Iris pigment epithelial cell (primary cell): ENCODE measurements at places on chromosomes 13 and 19.
A peak's percentile ranks its signal among the peaks of the same experiment; 100 is the strongest.

GRCh38 chr13:113527272-113527958, 36.9 kb upstream of the DCUN1D2 start:
- no peak for DNase-seq

DNA sequence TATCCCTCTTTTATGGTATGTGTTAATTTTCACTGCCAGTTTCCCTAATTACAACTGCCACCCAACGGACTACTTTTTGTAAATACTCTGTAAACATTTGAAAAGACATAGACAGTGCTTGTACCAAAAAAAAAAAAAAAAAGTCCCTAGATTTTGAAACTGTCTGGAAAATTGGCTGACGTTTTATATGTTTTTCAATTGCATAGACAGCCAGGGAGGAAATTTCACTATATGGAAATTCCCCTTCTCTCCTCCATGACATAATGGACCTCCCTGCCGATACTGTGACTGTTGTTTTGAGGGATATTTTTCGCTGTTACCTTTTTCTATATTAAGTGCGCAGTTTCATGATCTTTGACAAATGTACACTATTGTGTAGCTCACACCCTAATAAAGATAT, 43.4 kb downstream of the C13orf42 start:
- no peak for DNase-seq

DNA sequence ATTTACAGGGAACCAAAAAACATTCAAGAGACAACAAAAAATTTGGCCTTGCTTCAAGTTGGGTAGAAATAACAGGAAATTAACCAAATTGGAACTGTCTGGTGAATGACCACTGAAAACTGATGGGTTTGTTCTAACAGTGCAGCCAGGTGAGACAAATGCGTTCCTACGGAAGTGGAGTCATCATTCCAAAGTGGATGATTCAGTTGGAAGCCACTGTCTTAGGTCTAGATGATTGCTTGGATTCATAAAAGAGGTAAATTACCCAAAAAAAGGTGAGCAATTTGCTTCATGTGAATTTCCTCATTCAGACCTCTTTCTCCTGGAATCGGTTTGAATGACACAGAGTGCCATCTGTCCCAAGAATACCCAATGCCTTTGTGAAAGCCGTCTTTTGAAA, 87.1 kb upstream of the IPO5 start:
- DNase-seq, result no peak

GRCh38 chr13:98508280-98508679, 68.6 kb downstream of the STK24 start:
- DNase-seq, result peak; percentile 83

- no peak for DNase-seq
Measured at GRCh38 chr19:34475975-34476594, 5.5 kb upstream of the WTIP start.

DNA sequence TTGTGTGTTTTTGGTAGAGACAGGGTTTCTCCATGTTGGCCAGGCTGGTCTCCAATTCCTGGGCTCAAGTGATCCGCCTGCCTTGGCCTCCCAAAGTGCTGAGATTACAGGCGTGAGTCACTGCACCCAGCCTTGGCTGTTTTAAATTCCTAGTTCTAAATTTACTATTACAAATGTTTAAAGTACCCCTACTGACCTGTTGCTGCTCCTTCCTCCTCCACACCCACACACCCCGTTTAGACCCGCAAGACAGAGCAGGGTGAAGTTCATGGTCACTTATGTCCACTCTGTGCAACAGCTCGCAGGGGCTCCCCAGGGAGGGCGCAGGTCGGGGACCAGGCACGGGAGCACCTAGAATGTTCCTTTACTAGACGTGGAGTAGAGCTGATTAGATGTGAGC, 28.7 kb downstream of the TMEM161A start:
- peak; percentile 28 for DNase-seq

DNA sequence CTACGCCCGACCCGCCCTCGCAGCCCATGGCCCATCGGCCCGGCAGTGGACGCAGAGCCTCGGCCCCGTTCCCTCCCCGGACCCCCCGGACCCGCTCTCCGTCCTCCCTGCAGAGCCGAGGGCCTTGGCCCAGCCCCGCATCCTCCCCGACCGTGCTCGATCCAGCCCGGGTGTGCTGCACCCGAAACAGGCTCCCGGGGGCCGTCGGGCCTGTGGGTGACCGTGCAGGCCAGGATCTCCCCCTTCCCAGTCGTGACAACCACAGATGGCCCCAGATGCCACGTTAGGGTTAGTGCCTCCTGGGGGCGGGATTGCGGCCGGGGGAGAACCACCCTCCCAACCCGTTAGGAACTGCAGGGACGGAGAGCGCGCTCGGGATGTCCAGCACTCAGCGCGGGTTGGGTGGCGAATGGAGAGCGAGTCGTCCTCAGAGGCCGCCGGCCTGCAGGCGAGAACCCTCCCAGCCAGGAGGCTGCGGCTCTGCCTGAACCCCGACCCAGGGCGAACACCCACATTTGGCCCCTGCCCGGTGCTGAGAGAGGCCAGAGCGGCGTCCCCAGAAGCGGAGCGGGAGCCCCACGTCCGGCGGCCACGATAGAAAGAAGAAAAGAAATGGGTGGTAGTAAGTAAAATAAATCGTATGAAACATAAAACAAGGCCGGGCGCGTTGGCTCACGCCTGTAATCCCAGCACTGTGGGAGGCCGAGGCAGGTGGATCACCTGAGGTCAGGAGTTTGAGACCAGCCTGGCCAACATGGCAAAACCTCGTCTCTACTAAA, 6.7 kb upstream of the MADCAM1 start:
- DNase-seq, result peak; percentile 30

DNA sequence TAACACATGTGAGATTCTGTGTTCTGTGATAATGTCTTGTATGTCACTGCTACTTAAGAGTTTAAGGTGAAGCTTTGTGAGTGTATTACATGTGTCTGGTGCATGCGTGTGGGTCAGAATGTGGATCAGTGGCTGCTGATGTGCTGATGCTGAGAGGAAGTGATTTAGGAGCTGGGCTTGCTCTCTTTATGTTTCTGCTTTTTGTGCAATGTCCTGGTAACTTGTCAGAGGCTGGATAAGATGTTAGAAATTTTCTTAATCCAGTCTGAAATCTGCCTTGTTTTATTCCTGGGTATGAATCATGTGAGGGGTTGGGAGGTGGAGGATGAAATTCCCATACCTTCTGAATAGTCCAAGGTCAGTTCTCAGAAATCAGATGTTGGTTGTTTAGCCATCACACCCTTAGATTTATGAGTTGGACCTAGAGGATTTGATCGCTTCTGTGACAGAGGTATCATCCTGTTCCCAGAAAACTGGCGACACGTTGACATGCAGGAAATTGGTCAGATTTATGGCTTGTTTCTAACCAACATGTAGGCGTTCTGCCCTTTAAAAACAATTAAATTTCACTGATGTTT, 24.5 kb upstream of the CXCL17 start:
- peak; percentile 31 for DNase-seq

DNA sequence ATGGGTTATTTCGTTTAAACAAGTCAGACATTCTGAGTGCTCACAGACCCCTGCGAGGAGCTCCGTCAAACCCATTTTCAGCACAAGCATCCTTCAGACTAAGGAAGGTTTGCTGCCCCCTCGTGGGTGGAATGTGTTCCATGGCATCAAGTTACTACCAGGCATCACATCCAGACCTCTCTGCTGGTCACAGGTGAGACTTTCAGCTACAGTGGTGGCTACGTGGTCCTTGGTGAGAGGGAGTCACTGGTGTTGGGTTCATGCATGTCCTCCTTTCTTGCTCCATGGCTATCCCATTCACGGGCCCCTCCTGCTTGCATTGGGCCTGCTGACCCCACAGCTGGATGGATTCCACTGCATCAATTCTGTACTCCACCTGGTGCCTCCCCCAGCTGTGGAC, 9.1 kb upstream of the LILRB5 start:
- peak; percentile 65 for DNase-seq

DNA sequence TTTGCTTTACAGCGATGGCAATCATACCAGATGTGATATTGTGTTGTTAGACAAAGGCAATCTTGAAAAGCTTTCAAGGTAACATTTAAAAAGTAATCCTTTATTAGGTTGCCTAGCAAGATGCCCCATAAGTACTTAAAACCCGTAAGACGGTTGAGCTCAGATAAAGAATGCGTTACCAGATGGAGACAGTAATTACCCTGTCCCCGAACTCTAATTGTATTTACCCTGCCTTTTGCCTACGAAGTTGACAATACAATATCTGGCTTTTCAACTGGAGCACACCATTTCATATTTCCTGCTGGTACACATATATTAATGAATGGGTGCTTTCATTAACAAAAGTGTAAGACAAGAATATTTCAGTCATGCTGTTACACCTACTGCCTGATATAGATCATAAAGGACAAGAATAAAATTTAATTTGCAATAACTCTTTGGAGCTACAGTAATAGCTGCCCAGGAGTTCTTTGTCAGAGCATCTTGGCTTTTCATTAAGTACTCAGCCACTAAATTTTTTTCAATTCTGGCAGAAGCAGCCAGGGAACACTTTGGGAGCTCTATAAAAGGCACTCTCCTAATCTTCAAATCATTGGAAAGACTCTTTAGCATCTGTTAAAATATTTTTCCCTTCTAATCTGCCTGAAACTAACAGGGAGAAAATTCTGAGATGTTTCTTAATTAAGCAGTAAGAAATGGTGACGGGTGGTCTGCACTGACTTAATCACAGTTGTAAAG, 63.8 kb downstream of the DCT start:
- no peak for DNase-seq

- no peak for DNase-seq
Measured at GRCh38 chr13:36072152-36072935, 58.8 kb downstream of the DCLK1 start.

DNA sequence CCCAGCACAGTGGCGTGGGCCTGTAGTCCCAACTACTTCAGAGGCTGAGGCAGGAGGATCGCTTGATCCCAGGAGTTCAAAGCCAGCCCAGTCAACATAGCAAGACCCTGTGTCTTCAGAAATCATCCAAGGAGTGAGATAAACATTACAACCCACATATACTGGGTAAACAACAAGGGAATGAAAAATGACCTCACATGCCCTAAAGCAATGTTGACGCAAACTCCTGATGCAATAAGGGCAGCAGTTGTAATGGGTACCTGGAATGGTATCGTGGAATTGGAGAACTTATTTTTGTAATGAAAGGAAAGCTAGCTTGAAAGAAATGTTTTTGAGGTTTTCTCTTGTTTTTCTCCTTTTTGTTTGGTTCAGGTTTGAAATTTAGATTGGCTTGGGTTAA, 24.5 kb upstream of the LGALS16 start:
- DNase-seq, result no peak

GRCh38 chr19:18606281-18607225, at the start of gene CRLF1:
TSS of gene CRLF1 (minus strand) at chr19:18606799. CDS start at chr19:18606656, 143 bp downstream.
- DNase-seq, result no peak

DNA sequence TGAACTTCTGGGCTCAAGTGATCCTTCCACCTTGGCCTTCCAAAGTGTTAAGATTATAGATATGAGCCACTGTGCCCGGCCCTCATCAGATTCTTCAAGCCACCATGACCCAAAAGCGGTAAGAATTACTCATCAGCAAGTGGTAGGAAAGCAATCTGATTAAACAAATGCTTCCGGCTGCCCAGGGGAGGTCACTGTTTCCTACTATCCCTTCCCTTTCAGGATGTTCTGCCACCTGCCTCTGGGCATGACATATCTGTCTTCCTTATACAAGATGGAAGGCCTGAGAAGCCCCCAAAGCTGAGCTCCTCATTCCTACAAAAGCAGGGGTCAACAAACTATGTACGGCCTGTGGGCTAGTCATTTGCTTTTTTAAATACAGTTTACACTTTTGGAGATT, 7.0 kb downstream of the ABHD8 start:
- peak; percentile 67 for DNase-seq

DNA sequence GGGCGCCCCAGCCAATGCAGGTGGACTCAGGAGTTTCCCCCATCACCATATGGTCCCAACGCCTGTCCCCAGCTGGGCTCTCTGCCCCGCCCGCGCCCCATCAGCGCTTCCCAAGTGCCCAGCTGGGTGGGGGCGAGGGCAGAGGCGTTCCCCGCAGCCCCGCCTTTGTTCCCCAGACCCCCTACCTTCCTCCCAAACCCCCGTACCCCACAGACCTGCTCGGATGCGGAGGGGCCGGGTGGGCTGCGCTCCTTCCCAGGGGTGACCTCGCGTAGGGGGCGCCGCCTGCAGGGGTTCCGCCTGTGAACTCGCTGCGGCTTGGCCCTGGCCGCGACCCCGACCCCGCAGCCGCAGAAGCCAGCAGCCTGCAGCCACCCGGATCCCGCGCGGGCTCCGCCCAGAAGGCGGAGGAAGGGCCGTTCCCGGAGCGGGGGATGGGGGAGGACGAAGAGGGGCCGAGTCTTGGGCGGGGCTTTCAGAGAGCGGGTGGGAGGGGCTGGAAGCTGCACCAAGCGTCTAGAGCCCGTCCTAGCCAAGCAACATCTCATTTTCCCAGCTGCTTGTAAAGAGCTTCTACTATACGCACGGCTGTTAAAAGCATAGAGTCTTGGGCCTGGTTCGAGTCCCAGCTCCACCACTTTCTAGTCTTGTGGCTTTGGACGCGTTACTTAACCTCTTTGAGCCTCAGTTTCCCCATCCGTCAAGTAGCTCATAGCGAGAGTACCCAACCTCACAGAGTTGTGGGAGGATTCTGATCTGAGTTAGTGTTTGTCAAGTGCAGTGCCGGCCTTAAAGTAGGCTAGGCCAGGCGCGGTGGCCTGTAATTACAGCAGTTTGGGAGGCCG, at the start of gene RAB3D:
RAB3D (minus strand) TSS at position 404 of the 845 bp plus-strand sequence. CDS start 2,258 bp downstream, outside the sequence.
- peak; percentile 85 for DNase-seq

- DNase-seq, result peak; percentile 25
Measured at GRCh38 chr13:101626925-101627555, 174.6 kb downstream of the ITGBL1 start.

DNA sequence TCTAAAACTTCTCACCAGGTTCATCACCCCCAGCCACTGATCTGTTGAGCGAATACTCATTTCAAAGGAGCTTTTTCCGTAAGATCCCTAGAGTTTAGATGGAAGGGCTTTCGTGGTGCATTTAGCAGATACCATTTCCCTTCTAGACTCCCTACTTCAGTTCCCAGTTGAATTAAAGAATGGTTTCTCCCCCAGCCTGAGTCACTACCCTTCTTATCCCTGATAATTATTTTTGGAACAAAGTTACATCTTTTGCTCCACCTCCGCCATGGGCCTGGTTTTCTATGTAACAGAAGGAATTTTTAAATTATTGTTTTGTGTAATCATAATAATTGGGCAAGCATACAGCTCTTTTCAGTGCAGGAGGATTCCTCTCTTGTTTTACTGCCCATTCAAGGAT, 22.0 kb downstream of the USPL1 start:
- no peak for DNase-seq

- no peak for DNase-seq
Measured at GRCh38 chr13:50682002-50682401, 161.5 kb downstream of the DLEU7 start.

GRCh38 chr13:24083722-24084421, 76.6 kb upstream of the SPATA13 start:
- no peak for DNase-seq

DNA sequence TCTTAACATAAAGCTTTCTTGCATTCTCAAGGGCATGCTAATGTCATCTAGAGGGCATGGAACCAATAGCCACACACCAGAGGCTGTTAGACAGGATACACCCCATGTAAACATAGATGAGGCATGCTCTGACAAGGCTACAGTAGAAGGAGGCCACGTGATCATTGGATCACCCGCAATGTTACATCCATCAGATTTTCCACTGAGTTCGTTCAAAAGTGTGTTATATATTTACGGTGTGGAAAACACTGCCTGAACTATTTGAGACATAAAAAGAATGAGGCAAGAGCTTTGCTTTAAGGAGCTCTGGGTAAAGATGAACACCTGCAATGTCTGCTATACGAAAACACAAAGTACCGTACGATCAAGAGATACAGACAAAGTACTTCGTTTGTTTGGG, 817.5 kb upstream of the SLC10A2 start:
- peak; percentile 56 for DNase-seq

GRCh38 chr19:21569494-21569865, 64.1 kb downstream of the ZNF429 start:
- peak; percentile 67 for DNase-seq
